ENCODE measurements at places on chromosomes 2 and 18.

GRCh38 chr2:21250673-21251072 is 126.9 kb downstream of the TDRD15 start:
- DNase-seq: no peak

GRCh38 chr18:23930002-23930401 is 84.6 kb upstream of the TTC39C start:
- DNase-seq: no peak

DNA sequence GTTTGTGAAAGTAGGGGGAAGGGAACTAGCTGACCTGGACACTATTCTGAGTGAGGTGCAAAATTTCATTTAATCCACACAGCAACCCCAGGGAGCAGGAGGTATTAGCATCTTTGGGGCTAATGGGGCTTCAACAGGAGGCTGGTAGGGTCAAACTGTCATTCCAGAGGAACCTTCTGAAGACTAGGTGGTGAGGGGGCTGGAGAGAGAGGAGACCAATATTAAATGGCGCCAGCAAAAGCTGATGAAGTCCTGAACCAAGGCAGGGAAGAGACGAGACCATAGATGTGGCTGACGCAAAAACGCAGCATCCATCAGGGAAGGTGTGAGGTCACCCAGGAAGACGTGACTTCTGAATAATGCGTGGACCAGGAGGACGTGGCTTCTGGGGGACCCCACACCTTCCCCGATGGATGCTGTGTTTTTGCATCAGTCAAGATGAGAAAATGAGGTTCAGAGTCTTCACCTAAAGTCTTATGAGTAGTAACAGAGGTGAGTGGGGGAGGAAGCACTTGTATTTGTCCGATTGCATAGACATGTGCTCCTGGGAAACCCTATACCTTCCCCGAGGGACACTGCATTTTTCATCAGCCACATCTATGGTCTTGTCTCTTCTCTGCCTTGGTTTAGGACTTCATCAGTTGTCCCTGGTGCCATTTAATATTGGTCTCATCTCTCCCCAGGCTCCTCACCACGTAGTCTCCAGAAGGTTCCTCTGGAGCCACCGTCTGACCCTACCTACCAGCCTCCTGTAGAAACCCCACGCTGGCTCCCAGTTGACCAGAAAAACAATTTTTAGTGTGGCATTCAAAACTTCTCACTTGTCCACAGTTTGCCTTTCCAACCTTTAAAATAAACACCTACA is 188.6 kb downstream of the MYCN start:
- no peak for DNase-seq

GRCh38 chr2:143139835-143140393 is 10.7 kb downstream of the ARHGAP15 start:
- DNase-seq: no peak

GRCh38 chr2:147467441-147467840 is 377.4 kb upstream of the ACVR2A start:
- DNase-seq: no peak
